ENCODE measurements at places on chromosomes 1 and 21. TPM values are rescaled to one million over a fixed set of nuclear protein-coding genes. Genes with fewer than 3 reads are reported as not detected.
A peak's percentile ranks its signal among the peaks of the same experiment; 100 is the strongest.

GRCh38 chr1:230127105-230128054, 60.3 kb downstream of the GALNT2 start:
- DNase-seq = no peak

GRCh38 chr1:98210064-98210463, 289.2 kb upstream of the DPYD start:
- no peak for DNase-seq

GRCh38 chr1:181488866-181489265, 5.5 kb downstream of the CACNA1E start:
- DNase-seq = no peak

The TAL1 gene
- total RNA-seq = not detected

DNA sequence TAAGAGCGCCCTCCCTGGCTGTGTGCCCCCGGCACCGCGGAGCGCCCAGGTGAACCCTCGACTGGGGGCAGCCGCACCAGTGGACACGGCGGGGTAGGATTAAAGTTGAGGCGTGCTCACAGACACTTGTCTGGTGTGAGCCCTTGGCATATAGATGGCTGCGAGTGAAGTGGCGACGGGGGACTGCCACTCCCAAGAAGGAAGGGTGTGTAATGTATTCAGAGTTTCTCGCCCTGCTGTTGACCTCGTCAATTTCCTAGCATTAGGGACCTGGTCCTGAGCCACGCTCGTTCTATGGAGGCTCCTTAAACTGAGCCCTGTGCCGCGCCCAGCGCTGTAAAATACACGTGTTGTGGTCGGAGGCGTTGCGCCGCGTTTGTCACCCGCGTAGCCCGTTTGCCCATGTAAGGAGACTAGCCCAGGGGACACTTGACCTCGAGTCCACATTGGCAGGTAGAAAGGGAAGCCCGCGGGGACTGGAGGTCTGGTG, 554 bp downstream of the EVA1C start:
- DNase-seq = no peak

GRCh38 chr21:44589094-44589493, 3.2 kb downstream of the KRTAP10-6 start:
- DNase-seq = no peak

The GJA5 gene
- not detected for total RNA-seq

The P3H1 gene
- total RNA-seq = 55.2 TPM

DNA sequence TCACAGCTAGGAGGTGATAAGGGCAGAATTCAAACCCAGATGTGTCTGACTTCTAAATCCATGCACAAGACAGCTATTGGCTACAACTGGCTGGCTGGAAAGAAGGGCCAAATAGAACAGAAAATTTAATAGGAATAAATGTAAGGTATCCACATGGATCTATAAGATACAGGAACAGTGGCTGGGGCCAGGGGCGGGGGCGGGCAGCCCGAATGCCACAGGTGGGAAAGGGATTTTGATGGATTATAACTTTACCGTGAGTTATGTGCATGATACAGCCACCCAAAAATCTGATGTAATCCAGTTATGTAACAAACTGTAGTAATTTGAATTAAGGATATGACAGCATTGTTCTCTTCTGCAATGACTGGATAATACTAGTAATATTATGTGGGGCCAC, 87.0 kb upstream of the COA6 start:
- no peak for DNase-seq

DNA sequence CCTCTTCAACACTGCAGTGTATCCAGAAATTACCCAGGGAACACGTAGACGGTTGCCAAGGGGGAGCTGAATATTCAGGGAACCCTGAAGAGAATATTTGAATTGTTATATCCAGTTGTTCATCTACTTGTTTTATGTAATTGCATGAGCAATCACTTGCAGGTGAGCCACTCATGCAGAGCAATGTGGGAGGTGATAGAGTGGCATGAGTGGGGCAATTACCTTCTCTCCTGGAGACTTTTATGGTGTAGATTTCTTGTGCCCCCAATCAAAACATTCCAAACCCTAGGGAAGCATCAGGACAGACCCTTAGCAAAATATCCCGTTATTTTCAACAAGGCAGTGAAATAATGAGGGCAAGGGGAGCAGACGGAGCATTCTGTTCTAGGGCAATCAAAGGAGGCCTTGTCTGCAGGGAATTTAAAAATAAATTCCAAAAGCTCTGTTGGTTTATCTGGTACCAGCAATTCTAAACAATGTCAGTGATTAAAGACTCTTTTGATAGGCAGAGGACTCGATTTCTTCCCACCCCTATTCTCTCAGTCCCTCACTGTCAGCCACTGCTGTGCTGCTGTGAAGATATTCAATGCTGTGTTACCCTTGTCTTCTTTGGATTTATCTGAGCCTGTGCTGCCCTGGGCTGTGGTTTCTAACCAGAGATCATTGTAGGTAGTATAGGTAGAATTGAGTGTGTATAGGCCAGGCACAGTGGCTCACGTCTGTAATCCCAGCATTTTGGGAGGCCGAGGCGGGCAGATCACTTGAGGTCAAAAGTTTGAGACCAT, 180.2 kb upstream of the MAP1LC3C start:
- DNase-seq = no peak

The NPHS2 gene
- not detected for total RNA-seq

The RHD gene
- total RNA-seq = not detected

The BPNT1 gene
- total RNA-seq = 16.0 TPM

- DNase-seq = no peak
These were observed 2.1 kb downstream of the BACH1 start for GRCh38 chr21:29300807-29301138.

- peak; percentile 38 for DNase-seq
These were observed 5.5 kb downstream of the PTPN7 start for GRCh38 chr1:202154766-202155477.

- no peak for DNase-seq
These were observed 76.7 kb upstream of the GPR88 start for GRCh38 chr1:100461222-100461621.

DNA sequence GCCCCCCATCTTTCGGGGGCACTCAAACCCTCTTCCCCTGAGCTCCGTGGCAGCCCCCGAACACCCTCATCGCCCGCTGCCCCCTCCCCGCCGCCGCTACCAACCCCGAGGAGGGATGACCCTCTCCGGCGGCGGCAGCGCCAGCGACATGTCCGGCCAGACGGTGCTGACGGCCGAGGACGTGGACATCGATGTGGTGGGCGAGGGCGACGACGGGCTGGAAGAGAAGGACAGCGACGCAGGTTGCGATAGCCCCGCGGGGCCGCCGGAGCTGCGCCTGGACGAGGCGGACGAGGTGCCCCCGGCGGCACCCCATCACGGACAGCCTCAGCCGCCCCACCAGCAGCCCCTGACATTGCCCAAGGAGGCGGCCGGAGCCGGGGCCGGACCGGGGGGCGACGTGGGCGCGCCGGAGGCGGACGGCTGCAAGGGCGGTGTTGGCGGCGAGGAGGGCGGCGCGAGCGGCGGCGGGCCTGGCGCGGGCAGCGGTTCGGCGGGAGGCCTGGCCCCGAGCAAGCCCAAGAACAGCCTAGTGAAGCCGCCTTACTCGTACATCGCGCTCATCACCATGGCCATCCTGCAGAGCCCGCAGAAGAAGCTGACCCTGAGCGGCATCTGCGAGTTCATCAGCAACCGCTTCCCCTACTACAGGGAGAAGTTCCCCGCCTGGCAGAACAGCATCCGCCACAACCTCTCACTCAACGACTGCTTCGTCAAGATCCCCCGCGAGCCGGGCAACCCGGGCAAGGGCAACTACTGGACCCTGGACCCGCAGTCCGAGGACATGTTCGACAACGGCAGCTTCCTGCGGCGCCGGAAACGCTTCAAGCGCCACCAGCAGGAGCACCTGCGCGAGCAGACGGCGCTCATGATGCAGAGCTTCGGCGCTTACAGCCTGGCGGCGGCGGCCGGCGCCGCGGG, 837 bp downstream of the FOXD3 start:
- DNase-seq = peak; percentile 52

DNA sequence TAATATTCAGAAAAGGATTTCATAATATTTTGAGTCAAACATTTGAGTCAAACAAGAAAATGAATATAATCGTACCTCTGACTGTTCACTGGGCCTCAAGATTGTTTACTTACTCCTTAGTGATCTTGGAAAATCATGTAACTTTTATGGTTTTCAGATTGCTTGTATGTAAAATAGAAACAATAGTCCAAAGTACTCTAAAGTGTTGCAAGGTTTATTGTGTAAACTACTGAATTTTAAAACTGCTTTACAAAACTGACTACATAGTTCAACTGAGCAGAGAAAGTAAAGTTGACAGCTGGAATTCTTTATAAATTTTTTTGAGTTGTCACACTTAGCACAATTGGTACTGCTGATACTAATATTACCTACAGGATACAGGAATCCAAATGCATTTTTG, 931.0 kb downstream of the NCAM2 start:
- no peak for DNase-seq

The OPRD1 gene
- total RNA-seq = not detected

- DNase-seq = no peak
These were observed 37.5 kb downstream of the IGSF21 start for GRCh38 chr1:18144916-18145647.
